ENCODE measurements at places on chromosomes 6 and 20.
A peak's percentile ranks its signal among the peaks of the same experiment; 100 is the strongest.

- DNase-seq = no peak
These were observed 28.0 kb downstream of the RAB44 start for GRCh38 chr6:36725581-36725980.

DNA sequence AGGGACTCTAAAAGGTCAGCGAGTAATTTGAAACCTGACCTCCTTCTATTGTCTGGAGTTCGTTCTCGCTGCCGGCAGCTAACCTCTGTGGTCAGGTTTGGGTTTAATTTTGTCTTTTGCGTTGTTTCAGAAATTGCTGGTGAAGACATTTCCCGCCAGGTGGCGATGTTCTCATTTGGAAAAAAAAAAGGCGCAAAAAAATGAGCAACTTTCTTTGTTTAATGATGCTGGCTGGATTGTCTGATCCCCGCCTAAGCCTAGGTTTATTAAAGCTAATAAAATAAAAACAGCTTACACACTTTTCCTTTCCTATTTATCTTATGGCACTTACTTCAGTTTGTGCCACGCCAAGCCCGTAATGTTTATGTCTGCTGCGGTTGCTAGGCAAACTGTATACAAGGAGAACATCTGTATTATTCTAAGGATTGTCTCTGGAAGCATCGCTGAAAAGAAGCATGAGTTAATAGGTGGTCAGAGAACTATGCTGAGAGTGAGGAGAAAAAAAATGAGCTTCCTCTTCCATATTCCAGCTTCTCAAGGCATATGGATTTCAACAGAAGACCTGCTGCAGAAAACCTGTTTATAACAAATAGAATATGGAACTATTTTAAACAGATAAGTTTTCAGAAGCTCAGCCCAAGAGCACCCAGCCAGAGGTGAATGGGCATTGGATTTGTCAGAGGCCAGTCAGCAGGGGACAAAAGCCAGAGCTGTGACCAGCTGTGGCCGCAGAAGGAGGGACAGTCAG lies 205.7 kb downstream of the DOK5 start:
- peak; percentile 44 for DNase-seq

DNA sequence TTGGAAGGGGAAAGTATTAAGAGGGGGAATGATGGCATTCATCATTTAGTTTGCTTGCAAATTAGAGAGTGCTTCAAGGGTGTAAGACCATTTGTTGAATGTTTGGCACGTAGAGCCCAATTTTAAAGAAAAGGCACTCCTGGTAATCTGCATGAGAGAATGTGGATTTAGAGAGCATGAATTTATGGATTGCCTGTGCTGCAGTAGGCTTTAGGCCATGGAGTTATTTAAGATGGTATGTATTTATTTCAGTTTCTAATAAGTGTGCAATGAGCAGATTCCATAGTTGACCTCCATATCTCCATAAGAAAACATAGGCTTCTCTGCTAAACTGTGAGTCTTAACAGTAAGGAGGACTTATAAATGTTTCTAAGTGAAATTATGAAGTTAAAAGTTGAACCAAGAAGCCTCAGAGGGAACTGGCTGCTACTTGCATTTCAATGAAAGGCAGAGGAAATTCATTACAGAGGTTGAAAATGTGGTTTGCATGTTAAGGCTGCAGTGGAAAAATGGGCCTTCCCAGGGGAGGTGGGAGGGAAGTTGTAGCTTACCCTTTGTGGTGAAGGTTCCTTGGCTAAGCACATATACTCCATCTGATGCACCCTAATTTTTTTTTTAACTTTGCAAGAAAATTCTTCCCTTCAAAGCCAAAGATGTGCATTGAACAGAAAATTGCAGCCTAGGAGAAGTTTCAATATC lies 134.2 kb downstream of the CARMIL1 start:
- DNase-seq = no peak

GRCh38 chr20:58978351-58979190 lies 2.5 kb upstream of the NELFCD start:
- no peak for DNase-seq

DNA sequence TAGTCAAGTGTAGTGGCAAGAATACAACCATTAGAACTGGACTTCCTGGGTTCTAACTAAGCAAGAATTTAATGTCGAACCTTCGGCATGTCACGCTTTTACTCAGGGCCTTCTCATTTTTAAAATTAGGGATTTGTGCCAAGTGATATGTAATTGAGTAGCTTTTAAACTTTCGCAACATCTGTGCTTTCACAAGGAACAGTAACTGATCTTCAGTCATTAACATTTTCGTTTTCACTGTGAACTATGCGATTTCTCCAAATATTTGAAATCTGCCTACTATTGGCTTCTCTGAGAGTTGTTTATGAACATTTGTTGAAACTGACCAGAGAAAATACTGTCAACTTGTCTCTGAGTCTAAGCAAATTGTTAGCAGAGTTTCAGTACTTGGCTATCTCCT lies 27.6 kb downstream of the GRM1 start:
- no peak for DNase-seq

DNA sequence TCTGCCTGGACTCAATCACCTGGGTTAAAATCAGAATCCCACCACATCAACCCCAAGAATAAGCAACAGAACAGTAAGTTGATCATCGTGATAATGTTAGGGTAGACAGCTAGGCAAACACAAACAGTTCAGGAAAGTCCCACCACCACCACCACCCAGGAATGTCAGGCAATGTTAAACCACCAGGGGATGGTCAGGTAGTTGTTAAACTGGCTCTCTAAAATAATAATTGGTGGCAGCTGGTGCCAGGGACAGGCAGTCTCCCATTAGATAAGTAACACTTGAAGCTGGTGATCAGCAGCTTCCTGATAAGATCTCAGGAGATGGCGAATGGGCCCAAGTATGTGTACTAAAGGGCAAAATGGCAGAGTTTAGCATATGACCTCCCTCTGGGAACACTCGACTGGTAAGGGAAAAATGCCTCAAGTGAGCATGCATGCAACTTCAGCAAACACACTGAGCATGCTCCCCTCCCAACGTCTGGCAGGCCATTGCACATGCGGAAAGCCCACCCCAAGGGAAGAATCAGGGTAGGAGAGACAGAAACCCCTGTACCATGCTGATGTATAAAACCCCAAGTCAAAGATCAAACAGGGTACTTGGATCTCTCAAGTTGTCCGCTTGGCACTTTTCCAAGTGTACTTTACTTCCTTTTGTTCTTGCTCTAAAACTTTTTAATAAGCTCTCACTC lies 66.6 kb downstream of the IPCEF1 start:
- DNase-seq = no peak

- DNase-seq = no peak
These were observed 431.8 kb downstream of the PREX1 start for GRCh38 chr20:48395816-48396546.
